HT1080 (cell line): ENCODE measurements at places on chromosomes 12 and 14. TPM values are rescaled to one million over a fixed set of nuclear protein-coding genes. Genes with fewer than 3 reads are reported as not detected.

DNA sequence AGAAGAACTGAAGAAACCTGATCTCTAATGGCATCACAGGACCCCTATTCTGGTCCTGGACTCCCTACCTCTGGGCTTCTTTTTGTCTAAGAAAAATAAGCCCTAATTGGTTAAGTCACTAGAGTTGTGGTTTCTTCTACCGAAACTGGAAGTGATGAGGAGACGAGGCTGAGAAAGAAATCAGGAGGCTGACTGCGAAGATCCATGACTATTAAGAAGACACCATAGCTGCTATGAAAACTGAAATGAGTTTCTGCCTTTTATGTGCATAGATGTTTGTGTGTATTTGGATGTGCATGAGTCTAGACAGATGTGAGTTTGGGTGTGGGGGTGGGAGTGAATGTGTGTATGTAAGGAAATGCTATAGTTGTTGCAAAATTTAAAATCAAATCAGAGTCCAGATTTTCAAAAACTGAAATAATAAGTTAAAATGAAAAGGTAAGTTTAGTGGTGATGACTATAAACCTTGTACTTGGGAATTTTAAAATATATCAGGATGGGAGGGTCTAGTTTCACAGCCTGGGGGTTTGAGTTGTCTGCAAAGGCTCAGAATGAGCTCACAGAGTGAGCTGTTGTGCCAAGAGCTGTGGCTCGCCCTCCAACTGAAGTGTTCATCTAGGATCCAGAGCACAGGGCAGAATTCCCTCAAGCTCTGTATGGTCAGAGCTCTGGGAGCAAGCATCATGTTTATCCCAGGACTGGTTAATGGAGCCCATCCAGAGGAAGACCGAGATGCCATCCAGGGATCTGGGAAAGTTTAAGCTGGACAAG, 94.9 kb downstream of the VCPKMT start:
- DNase-seq: no peak

The LRRK2 gene
- 0.66 and 0.90 TPM in 2 replicates for total RNA-seq

- no peak for DNase-seq
Observed at GRCh38 chr12:111174251-111174960, 194.5 kb downstream of the PHETA1 start.

The MANSC4 gene
- total RNA-seq: not detected in 2 replicates

The CD27 gene
- not detected in 2 replicates for total RNA-seq

The FGF23 gene
- not detected in 2 replicates for total RNA-seq

The TCL1A gene
- total RNA-seq: 0.35 TPM in 1 of 2 replicates, not detected in the other

The SLC35F4 gene
- 0.13 and 0.37 TPM in 2 replicates for total RNA-seq

The TMPRSS12 gene
- not detected in 2 replicates for total RNA-seq

DNA sequence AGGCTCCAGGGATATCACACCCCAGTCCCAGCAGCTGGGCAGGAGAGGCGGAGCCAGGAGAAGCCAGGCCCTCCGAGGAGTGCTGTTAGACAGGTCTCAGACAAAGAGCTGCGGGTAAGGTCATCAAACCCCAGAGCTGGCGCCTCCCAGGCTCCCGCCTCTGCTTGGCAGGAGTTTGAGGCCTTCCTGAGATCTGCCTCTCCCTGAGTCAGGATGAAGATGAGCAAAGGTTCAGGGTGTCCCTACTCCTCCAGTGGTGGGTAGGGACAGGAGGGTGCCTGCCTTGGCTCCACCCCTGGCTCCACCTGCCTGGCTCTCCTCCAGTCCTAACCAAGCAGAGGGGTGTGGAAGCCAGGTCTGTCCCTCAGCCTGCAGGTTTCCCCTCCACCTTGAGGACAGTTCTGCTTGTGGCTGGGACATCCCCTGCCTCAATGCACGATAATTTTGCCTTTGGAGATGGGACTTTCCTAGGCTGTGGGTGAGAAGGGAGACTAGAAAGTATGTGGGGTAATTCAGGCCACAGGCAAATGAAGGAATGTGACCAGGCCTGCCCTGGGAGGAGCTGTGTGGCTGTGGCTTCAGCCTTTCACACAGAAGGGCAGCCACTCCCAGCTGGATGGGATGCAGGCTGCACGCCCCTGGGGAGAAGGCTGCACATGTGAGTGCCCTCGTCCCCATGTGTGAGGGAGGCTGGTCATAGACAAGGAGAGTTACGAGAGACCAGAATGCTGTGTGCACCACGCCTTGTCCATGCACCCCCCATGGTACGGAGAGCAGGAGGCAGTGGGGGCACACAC, 2.2 kb downstream of the PLEKHG6 start:
- no peak for DNase-seq
